Spinal cord (tissue), 10 donors: ENCODE measurements at places on chromosomes 12 and 14. TPM values are rescaled to one million over a fixed set of nuclear protein-coding genes. Genes with fewer than 3 reads are reported as not detected.

GRCh38 chr14:75198291-75198933, 22.0 kb upstream of the TMED10 start:
- H3K27ac ChIP-seq: no peak overlapping the region
- no peaks in the 10 kb centered on the region for H3K36me3 ChIP-seq
- H3K4me1 ChIP-seq: peaks cover 13% of the 10 kb centered on the region
- DNase-seq: peak; percentile 81
- H3K27me3 ChIP-seq: no peaks in the 10 kb centered on the region
- no peak overlapping the region for H3K4me3 ChIP-seq

DNA sequence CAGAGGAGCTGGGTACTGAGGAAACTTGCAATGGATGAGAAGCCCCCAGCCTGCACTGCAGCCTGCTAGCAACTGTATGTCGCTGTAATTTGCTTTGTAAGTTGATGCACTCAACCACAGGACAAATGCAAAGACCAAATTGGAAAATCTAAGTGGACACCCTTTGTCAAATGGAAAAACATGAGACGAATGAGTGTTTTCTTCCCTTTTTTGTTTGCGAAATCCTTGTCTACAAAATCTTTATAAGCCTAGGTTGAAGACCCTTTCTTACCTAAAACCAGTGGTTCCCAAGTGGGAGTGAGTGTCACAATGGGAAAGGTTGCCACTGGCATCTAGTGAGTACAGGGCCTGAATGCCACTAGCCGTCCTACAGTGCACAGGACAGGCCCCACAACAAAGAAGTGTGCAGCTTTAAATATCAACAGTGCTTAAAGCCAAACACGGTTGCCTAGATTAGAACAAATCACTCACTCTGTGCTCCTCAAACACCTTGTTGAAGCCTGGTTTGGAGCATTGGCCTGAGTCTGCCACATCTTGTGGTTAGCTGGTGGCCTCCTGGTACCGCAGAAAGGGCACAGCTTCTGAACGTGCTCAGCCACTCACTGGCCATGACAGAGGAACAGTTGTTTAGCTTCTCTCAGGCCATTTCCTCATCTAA, 7.6 kb upstream of the VASH1 start:
- no peak for DNase-seq
- no peaks in the 10 kb centered on the region for H3K36me3 ChIP-seq
- H3K27me3 ChIP-seq: no peaks in the 10 kb centered on the region
- peaks cover 22% of the 10 kb centered on the region for H3K4me1 ChIP-seq
- no peak overlapping the region for H3K4me3 ChIP-seq

DNA sequence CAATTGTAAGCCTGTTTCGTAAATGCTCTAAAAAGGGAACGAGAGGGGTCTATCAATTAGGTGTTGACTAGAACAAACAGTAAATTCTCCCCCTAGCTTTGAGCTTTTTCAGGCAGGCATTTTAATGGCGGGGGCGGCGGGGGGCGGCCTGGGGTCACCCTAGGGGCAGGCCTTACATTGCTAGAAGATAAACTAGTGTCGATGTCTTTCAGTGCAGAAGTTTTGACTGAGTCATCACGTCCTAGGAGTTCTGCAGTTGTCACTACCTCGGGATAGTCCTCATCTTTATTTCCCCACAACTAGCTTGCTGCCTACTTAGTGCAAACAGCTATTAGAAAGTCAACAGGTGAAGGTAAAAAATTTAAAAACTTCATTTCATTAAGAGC, 1.6 kb downstream of the ATP6V1D start:
- peaks cover 13% of the 10 kb centered on the region for H3K4me1 ChIP-seq
- H3K36me3 ChIP-seq: peaks cover 6% of the 10 kb centered on the region
- H3K27ac ChIP-seq: no peak overlapping the region
- no peak overlapping the region for H3K4me3 ChIP-seq
- DNase-seq: no peak

DNA sequence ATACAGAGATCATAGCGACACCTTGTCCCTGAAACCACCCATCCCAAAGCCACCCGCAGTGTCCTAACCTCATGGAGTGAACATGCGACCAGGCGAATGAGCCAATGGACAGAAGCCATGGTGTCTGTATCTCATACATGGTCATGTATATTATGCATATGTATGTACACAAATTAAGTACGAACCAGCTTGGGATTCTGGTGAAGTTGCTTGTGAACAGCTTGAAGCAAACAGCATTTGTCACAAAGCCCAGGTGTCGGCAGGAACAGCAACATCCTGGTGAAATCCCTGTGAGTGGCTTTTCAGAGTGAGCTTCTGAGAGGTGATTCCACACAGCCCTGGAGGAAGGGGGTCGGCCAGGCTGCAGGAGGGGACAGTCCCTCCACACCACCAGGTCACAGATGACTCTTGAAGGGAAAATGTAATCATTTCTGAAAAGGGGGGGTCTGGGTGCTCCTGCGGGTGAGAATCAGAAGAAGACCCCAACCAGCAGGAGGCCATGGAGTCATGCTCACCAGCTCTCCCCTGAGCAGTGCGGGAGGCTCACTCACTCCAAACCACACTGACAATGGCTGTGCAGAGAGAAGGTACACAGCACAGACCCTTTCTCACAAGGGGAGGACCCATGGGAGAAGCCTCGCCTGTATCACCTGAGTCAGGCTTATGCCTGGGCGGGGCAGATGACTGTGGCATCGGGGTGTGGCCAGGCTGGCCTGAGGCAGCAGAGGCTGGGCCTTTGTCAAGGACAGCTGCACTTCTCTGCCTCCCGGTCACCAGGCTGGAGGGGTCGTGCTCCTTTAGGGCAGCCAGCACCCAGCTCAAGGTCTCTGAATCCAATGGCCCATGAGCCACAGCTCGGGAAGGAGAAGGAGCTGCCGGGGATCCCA, 14.3 kb downstream of the CHGA start:
- no peak overlapping the region for H3K4me3 ChIP-seq
- H3K36me3 ChIP-seq: peaks cover 86% of the 10 kb centered on the region
- H3K27ac ChIP-seq: no peak overlapping the region
- H3K4me1 ChIP-seq: peaks cover 12% of the 10 kb centered on the region
- no peaks in the 10 kb centered on the region for H3K27me3 ChIP-seq
- DNase-seq: no peak

CCDC184 gene
- total RNA-seq: 15.3 TPM

CAMKK2 gene
- 25.3 TPM for total RNA-seq
